A549 treated with Mapracorat at 1 μM for 4 hours (cell line): ENCODE measurements at places on chromosomes 2 and 18. TPM values are rescaled to one million over a fixed set of nuclear protein-coding genes. Genes with fewer than 3 reads are reported as not detected.

The LIPG gene
- 0.16 to 0.41 TPM (median 0.21 TPM) in 5 replicates for total RNA-seq

The CYBRD1 gene
- total RNA-seq, result 25.8 to 34.2 TPM (median 31.4 TPM) in 5 replicates

The BBS5 gene
- 5.2 to 7.3 TPM (median 5.4 TPM) in 5 replicates for total RNA-seq

The GATA6 gene
- total RNA-seq, result 1.1 to 2.0 TPM (median 1.6 TPM) in 5 replicates

The POMC gene
- 0.14 TPM in 1 of 5 replicates, not detected in the others for total RNA-seq

The CLIP4 gene
- 20.0 to 27.2 TPM (median 24.1 TPM) in 5 replicates for total RNA-seq

The BIN1 gene
- 29.3 to 31.7 TPM (median 29.8 TPM) in 5 replicates for total RNA-seq

The PSMD14 gene
- total RNA-seq, result 96.7 to 122 TPM (median 103 TPM) in 5 replicates

The DYNAP gene
- not detected in 5 replicates for total RNA-seq

The HOXD11 gene
- total RNA-seq, result 5.6 to 8.0 TPM (median 6.2 TPM) in 5 replicates

The ITGAV gene
- total RNA-seq, result 45.3 to 100 TPM (median 76.5 TPM) in 5 replicates

The ALPG gene
- total RNA-seq, result 0.23 to 0.45 TPM (median 0.28 TPM) in 5 replicates

The INHBB gene
- total RNA-seq, result 16.3 to 29.2 TPM (median 20.2 TPM) in 5 replicates

The FBXO15 gene
- total RNA-seq, result 0.41 to 1.0 TPM (median 0.66 TPM) in 5 replicates

The STARD6 gene
- not detected in 5 replicates for total RNA-seq

The DLX1 gene
- total RNA-seq, result 3.2 to 4.0 TPM (median 3.2 TPM) in 5 replicates

The RUFY4 gene
- total RNA-seq, result not detected in 5 replicates

The AMER3 gene
- not detected in 5 replicates for total RNA-seq

The ARHGEF4 gene
- total RNA-seq, result 7.4 to 10.6 TPM (median 9.8 TPM) in 5 replicates

The ZSWIM2 gene
- total RNA-seq, result not detected in 5 replicates

The KCNE4 gene
- 0.43 to 0.56 TPM (median 0.50 TPM) in 5 replicates for total RNA-seq

The TMEM200C gene
- total RNA-seq, result not detected in 5 replicates

The SLC23A3 gene
- total RNA-seq, result 0.59 to 1.1 TPM (median 0.86 TPM) in 5 replicates

The ATP6V1C2 gene
- total RNA-seq, result 0.14 to 0.30 TPM (median 0.22 TPM) in 5 replicates

The DHRS9 gene
- 2.7 to 4.3 TPM (median 3.4 TPM) in 5 replicates for total RNA-seq

The FAM237A gene
- total RNA-seq, result not detected in 5 replicates

The RRM2 gene
- total RNA-seq, result 190 to 245 TPM (median 220 TPM) in 5 replicates

The GKN2 gene
- 2.2 to 4.7 TPM (median 2.4 TPM) in 5 replicates for total RNA-seq

The SGPP2 gene
- total RNA-seq, result 0.35 to 0.55 TPM (median 0.42 TPM) in 5 replicates

The MOGAT1 gene
- total RNA-seq, result not detected in 5 replicates

The DLX2 gene
- 0.33 to 0.97 TPM (median 0.52 TPM) in 5 replicates for total RNA-seq

The MSH2 gene
- 36.3 to 41.6 TPM (median 38.0 TPM) in 5 replicates for total RNA-seq

The MYO5B gene
- 7.8 to 10.5 TPM (median 9.4 TPM) in 5 replicates for total RNA-seq

The SULT1C4 gene
- total RNA-seq, result not detected in 5 replicates

The AOX1 gene
- 3.5 to 4.8 TPM (median 4.6 TPM) in 5 replicates for total RNA-seq

The MMADHC gene
- 78.0 to 103 TPM (median 82.8 TPM) in 5 replicates for total RNA-seq

The PLGLB1 gene
- total RNA-seq, result 0.48 to 1.1 TPM (median 0.71 TPM) in 4 of 5 replicates, not detected in the other

The MEP1B gene
- 0.05 TPM in 1 of 5 replicates, not detected in the others for total RNA-seq

The TOGARAM2 gene
- total RNA-seq, result 0.06 to 0.52 TPM (median 0.24 TPM) in 5 replicates

The BOD1L2 gene
- total RNA-seq, result not detected in 5 replicates

The IL37 gene
- not detected in 5 replicates for total RNA-seq

The COLEC12 gene
- total RNA-seq, result 0.03 to 0.11 TPM (median 0.06 TPM) in 5 replicates

The EIPR1 gene
- total RNA-seq, result 38.7 to 43.9 TPM (median 41.4 TPM) in 5 replicates

The DDX18 gene
- 64.2 to 72.1 TPM (median 68.9 TPM) in 5 replicates for total RNA-seq

The AQP4 gene
- not detected in 5 replicates for total RNA-seq

The KLHL30 gene
- 0.18 to 0.26 TPM (median 0.24 TPM) in 5 replicates for total RNA-seq

The TFCP2L1 gene
- 14.5 to 18.6 TPM (median 17.4 TPM) in 5 replicates for total RNA-seq

The NAT8 gene
- not detected in 5 replicates for total RNA-seq

The RIT2 gene
- total RNA-seq, result not detected in 5 replicates

The IKZF2 gene
- 0.10 to 0.41 TPM (median 0.20 TPM) in 5 replicates for total RNA-seq

The MORN2 gene
- 37.6 to 44.6 TPM (median 42.1 TPM) in 5 replicates for total RNA-seq
